ENCODE measurements at places on chromosomes 6 and 20.

- peak; percentile 10 for DNase-seq
These were observed 66.7 kb upstream of the TOP1 start for GRCh38 chr20:40961686-40962640.

- DNase-seq, result no peak
These were observed 51.2 kb downstream of the GRIK2 start for GRCh38 chr6:101444717-101445116.

GRCh38 chr20:23586735-23587525 lies 18.6 kb upstream of the CST9L start:
- no peak for DNase-seq

GRCh38 chr20:23066772-23067171 lies 17.3 kb upstream of the THBD start:
- no peak for DNase-seq

DNA sequence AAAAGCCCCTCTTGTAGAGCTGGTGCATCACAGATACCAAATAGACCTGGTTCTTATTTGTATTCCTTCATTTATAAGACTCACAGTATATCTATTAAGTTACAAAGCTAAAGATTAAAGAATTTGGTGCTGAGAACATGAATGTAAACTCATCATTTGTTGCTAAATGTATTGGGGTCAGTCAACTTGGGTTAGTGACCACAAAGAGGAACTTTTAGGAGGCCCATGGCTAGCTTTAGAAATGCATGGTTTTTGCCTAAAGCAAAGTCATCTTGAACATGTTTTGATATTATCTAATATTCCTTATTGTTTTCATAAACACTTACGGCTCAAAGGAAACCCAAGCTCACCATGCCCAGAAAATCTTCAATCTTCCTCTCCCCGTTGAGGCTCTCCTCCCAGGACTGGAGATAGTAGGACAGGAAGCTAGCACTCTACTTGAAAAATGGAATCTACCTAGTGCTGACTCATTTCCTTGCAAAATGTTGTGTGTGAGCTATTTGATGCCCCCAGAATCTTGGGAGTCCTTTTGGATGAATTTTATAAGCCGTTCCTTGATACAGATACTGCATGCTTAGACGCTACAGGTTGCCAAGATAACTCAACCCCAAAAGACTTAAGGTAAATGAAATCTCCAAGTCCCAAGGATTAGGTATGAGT lies 121.4 kb downstream of the BMP2 start:
- no peak for DNase-seq

DNA sequence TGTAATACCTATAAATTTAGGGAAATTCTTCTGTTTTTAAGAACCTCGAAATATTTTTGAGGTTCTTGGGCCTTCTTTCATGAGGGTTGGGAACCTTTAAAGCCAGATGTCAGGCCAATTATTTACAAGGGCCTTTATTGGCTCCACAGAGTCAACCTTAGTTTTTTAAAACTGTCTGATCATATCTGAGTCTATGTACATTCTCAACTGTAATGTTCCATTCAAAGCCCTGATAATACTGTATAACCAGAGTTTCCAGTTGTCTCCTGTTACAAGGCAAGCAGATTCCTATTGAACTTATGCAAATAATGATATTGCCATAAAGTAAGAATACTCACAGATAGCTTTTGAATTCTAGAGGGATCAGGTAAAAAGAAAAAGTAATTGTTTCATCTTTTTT lies 545.5 kb downstream of the EPM2A start:
- DNase-seq, result no peak

DNA sequence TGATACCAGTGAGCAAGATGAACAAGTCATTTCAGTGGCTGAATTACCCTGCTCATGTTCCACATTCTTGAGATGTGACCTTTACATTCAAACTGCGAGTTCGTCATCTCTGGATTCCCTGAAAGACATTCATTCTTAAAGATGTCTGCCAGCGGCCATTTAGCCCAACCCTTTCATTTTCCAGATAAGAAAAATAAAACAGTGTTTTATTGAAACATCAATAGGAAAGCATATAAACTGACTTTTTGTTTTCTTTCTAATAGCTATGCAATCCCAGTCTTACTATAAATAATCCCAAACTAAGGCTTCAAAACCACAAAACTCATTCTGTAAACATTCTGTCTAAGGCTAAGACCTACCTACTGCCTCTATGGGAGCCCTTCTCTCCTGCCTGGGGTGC lies 134.0 kb downstream of the SAMD5 start:
- no peak for DNase-seq

- no peak for DNase-seq
These were observed 86.5 kb downstream of the BANF2 start for GRCh38 chr20:17786221-17786718.

GRCh38 chr6:41578217-41579087 lies 32.3 kb downstream of the FOXP4 start:
- DNase-seq, result no peak

- DNase-seq, result no peak
These were observed 54.4 kb downstream of the OPRM1 start for GRCh38 chr6:154093231-154094044.

DNA sequence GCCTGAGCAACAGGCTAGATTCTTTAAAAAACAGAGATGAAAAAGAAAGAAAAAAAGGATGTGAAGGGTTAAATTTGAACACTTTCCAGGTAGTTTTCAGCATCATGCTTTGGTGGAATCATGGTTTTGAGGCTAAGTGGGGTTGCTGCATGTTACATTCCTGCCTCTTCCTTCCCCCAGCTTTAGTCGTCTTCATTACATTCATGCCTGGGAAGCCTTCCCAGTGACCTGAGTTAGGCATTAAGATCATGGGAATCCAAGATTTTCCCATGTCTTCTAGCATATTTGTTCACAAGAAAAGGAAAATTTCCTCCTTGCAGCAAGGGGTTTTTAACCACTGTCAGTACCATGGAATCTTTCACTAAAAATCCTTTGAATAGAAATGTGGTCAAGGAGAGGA lies 12.0 kb downstream of the TPX2 start:
- no peak for DNase-seq

DNA sequence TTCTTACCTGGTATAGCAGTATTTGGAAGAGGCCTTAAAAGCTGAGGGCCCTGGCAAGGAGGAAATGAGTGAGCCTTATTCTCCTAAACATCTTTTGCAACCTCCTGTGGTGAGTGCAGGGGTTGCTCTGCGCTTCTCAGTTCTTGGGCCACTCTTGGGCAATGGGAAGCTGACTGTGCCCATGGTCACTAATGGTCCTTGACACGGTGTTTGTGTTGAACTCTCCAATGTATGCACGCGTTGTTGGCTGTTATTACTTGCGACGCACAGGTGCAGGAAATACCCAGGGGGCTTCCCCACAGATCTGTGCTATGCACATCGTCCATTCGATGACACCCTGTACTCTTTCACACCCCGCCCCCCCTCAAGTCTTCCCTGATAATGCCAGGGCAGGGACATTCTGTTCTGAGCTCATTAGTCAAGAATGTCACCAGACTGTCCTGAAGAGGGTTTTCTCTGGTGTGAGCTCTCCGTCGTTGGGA lies 79.7 kb downstream of the EDN1 start:
- DNase-seq, result no peak

DNA sequence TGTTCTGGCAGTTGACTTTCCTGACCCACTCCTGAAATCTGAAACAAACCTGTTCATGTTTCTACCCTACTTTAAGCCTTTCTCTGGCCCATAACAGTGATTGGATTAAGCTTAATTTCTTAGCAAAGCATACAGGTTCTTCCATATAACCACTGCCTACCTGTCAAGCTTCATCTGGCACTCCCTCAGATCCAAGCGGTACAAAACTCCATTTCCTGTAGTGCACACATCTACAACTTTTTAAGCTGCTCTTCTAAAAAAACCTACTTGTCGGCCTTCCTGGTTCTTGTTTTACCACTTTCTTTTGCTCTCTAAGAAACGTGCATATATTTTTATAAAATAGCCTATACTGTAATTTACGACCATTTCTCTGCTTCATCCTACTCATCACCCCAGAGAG lies 916 bp upstream of the PPP1R11 start:
- DNase-seq, result no peak

DNA sequence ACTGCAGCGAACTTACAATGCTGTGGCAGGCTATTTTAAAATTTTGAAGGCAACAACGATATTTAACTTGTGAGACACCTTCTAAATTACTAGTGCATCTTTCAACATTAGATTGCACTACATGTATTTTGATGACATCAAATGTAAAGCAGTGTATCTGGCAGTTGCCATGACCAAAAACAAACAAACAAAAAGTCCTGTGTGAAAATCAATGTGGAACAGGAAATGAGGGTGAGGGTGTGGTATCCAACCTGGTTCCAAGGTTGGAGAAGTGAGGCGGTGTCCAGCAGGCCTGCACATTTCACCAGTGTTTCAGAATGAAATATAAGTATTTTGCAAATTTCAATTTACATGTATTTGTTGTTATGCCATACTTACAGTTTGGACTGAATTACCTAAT lies 112.0 kb downstream of the LAMP5 start:
- DNase-seq, result no peak

- no peak for DNase-seq
These were observed 118.7 kb upstream of the HMGN3 start for GRCh38 chr6:79353226-79353625.

DNA sequence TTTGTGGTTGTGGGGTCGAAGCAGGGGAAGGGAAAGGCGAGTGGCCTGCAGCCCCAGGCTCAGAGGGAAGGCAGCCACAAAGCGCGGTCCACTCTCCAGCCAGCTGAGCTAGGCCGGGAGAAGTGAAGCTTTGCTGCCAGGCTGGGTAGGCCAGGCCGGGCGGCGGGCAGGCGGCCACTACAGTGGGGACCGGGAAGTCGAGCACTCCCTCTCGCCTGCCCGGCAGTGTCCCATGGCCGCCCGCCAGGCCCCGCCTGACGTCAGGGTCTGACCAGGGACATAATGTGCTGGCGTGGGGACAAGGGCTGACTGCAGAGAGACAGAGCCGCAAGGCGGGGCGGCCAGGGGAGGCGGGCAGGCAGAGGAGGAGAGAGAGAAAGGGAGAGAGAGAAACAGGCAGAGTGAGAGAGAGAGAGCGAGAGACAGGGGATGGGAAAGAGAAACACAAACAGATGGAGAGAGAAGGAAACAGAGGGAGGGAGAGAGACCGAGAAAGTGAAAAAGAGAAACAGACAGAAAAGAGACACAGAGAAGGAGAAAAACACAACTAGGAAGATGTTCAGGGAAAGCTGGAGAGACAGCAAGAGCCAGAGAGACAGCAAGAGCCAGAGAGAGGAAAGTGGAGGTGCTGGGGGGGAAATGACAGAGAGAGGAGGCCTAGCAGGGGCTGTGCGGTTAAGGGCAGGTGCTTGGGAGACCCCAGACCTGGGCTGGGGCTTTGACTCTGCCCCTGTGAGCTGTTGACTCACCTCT lies 94.5 kb upstream of the PTPN1 start:
- peak; percentile 97 for DNase-seq

- no peak for DNase-seq
These were observed 138.6 kb downstream of the BCKDHB start for GRCh38 chr6:80245043-80245442.
